ENCODE measurements at places on chromosomes 3 and 15.

- DNase-seq, result no peak
Observed at GRCh38 chr3:30513374-30514152, 92.8 kb upstream of the TGFBR2 start.

DNA sequence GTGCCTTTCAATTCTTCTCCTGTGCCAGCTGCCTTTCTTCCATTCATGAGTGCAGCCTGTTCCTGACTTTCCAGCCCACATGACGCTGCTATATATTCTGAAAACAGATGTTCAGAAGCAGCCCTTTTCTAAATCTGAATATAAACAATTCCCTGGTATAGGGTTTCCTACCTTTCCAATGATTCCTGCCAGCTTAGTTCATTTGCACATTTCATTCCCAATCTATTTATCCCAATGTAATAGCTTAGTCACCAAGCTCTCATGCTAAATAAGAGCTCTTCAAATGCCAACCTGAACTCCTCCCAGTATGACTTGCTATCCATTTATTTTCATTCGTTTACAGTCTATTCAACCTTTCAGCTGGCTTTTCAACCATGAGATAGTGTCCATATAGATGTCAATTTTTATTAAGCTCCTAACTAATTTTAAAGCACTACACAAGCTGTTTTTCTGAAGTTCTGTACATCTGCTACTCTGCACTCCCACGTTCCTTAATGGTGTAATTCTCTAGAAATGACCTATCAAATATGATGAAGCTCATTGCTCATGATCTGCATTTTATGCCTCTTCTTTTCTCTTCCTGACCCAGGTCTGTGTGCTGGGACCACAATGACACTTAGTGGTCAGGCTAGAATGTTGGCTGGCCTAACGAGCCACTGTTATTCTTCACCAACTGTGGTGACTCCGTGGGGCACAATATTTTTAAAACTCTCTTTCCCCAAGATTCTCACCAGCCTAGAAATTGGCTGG, 605.0 kb upstream of the TBL1XR1 start:
- no peak for DNase-seq

DNA sequence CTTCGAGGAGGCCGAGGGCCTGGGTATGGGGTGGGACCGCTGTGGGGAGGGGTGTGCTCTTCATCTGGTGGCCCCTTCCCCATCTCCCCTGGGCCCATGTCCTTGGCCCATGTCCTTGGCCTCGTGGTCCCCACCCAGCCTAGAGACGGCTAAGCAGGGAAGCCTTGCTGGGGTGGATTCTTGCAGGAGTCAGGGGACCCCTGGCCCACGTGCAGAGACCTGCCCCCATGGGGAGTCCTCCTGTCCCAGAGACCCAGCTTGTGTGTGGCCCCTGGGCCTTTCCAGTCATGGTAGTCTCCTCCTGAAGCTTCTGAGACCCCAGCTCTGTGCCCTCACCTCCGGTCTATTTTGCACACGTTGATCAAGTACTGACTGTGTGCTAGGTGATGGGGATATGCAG, 97.4 kb downstream of the TBC1D2B start:
- DNase-seq, result no peak

- DNase-seq, result no peak
Observed at GRCh38 chr15:84079885-84080777, 155.4 kb upstream of the GOLGA6L4 start.

GRCh38 chr3:185631108-185631507, 45.0 kb downstream of the SENP2 start:
- DNase-seq, result no peak

GRCh38 chr3:134699141-134699711, 48.4 kb upstream of the KY start:
- no peak for DNase-seq

DNA sequence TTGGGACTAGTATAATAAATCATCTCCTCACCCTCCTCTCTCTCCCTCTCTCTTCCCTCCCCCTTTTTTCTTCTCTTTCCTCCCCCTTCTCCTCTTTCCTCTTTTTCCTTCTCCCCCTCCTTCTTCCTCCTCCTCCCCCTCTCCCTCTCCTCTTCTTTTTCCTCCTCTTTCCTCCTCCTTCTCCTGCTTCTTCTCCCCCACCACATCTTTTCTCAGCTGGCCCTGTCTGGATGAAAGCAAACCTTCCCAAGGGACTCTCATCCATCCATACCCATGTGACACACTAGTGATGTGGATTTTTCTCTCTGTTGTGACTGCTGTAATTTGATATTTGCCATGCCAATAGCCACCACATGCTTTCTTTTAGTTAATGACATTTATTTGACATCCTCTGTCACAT, 127.2 kb downstream of the EBLN2 start:
- DNase-seq, result no peak

DNA sequence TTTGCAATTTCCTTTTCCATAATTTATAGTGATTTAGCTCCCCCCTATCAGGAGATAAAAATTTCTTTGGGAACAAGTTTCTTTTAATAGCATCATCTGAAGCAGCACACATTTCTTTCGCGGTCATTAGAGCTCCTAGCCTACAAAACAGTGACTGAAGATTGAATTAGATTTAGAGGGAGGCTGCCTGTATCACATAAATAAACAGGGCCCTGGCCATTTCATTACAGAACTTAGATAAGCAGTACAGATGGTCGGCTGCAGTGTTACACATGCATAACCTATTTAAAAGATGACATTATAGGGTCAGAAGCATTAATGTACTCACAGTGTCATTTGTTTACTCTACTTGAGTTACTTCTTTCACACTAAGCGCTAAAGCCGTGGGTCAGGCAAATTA, 81.4 kb upstream of the SLC25A26 start:
- DNase-seq, result no peak

GRCh38 chr3:151751161-151751560, 17.4 kb downstream of the AADACL2 start:
- DNase-seq, result no peak

GRCh38 chr3:18424213-18424728, 868 bp downstream of the SATB1 start:
- no peak for DNase-seq

DNA sequence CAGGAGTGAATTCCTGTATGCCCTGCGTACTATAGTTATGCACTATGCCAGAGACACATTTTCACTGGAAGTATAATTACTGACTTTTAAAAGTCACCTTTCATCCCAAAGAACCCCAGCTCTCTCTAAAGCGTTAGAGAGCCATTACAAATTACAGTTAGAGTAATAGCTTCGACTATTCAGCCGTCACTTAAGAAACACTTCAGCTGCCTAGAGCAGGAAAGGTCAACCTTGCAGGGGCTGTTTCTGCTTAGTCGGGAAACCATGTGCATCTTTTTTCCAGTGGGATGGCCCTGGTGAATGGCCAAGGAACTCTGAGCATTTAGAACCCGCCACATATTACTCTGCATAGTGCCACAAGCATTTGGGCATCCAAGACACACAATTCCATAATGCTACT, 235.9 kb downstream of the ARRDC4 start:
- no peak for DNase-seq

GRCh38 chr15:42059661-42060476, 34.5 kb downstream of the PLA2G4D start:
- peak; percentile 57 for DNase-seq

DNA sequence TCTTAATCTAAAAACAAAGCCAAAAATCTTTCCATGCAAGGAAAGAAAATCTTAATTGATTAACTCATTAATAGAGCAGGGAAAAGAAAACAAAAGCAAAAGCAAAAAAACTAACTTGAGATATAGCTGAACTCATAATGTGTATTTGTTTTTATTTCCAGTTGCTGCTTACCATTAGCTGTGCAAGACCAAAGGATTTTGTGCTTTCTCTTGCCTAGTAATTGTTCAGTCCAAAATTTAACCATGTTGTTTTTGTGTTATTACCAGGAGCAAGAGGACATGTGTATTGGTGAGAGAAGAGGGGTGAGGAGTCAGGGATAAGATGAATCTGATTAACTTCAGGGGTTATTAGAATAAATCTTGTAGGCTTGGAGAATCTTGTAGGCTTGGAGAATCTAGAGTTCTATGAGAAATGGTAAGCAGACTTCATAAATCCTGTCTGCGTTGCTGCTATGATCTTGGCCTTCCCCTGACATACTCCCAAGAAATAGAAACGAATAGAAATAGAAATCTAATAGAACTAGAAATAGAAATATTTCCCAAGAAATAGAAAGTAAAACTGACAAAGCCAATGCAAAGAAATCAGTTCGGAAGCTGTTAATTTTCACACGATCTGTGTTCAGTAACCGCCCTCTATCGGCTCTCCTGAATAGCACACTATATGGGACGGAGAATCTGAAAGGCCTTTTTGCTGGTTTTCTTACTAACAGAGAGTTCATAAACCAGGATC, 72.6 kb upstream of the TNFSF10 start:
- no peak for DNase-seq
